Epithelial cell of alveolus of lung (primary cell): ENCODE measurements at places on chromosomes 2 and 18. TPM values are rescaled to one million over a fixed set of nuclear protein-coding genes. Genes with fewer than 3 reads are reported as not detected.

Gene CAPN14
- 0.08 TPM in 1 of 2 replicates, not detected in the other for total RNA-seq

Gene ITGA4
- 7.3 and 58.6 TPM in 2 replicates for total RNA-seq

Gene ZSWIM2
- not detected in 2 replicates for total RNA-seq

Gene GPR75
- 0.52 and 2.1 TPM in 2 replicates for total RNA-seq

Gene CCDC141
- total RNA-seq = 0.08 TPM in 1 of 2 replicates, not detected in the other

Gene ASB18
- total RNA-seq = not detected in 2 replicates

Gene PREPL
- total RNA-seq = 17.2 and 31.8 TPM in 2 replicates

Gene TRABD2A
- 5.3 and 16.3 TPM in 2 replicates for total RNA-seq

Gene FAM117B
- 2.6 and 5.9 TPM in 2 replicates for total RNA-seq

Gene C2orf81
- total RNA-seq = 0.72 and 2.1 TPM in 2 replicates

Gene GALM
- 6.1 and 7.4 TPM in 2 replicates for total RNA-seq

Gene CFAP65
- not detected in 2 replicates for total RNA-seq

Gene SFTPB
- total RNA-seq = 1.9 TPM in 1 of 2 replicates, not detected in the other

Gene RASGRP3
- total RNA-seq = 0.56 and 1.9 TPM in 2 replicates

Gene ADAM17
- total RNA-seq = 24.3 and 32.7 TPM in 2 replicates

Gene ABCG8
- total RNA-seq = not detected in 2 replicates

Gene ATP6V1B1
- total RNA-seq = 0.40 and 4.1 TPM in 2 replicates

Gene MEP1B
- total RNA-seq = not detected in 2 replicates

Gene TDRD15
- not detected in 2 replicates for total RNA-seq

Gene SERPINB3
- total RNA-seq = under 0.01 TPM in 1 of 2 replicates, not detected in the other

Gene KRTCAP3
- total RNA-seq = 2.7 TPM in 1 of 2 replicates, not detected in the other

Gene DAPL1
- not detected in 2 replicates for total RNA-seq

Gene C2orf80
- not detected in 2 replicates for total RNA-seq

Gene GATA6
- total RNA-seq = 27.4 and 38.5 TPM in 2 replicates

Gene LONRF2
- total RNA-seq = 0.13 TPM in 1 of 2 replicates, not detected in the other

Gene MROH2A
- not detected in 2 replicates for total RNA-seq

Gene KCNK3
- total RNA-seq = 3.9 TPM in 1 of 2 replicates, not detected in the other

Gene RAB31
- 18.9 and 47.7 TPM in 2 replicates for total RNA-seq

Gene RAPGEF4
- total RNA-seq = 0.13 and 2.1 TPM in 2 replicates

Gene PTH2R
- not detected in 2 replicates for total RNA-seq

Gene IL1RL2
- total RNA-seq = 0.52 and 0.88 TPM in 2 replicates

Gene VWC2L
- total RNA-seq = not detected in 2 replicates

Gene FOXI3
- total RNA-seq = not detected in 2 replicates

Gene IL36A
- not detected in 2 replicates for total RNA-seq

Gene CFAP53
- 0.39 and 0.64 TPM in 2 replicates for total RNA-seq

Gene ABHD1
- total RNA-seq = not detected in 2 replicates

Gene ATIC
- 54.9 and 57.2 TPM in 2 replicates for total RNA-seq

Gene UGT1A8
- total RNA-seq = not detected in 2 replicates

Gene IL36RN
- not detected in 2 replicates for total RNA-seq

Gene SLC11A1
- total RNA-seq = 0.13 TPM in 1 of 2 replicates, not detected in the other

Gene UGT1A4
- not detected in 2 replicates for total RNA-seq

Gene ATP6V1C2
- total RNA-seq = not detected in 2 replicates

Gene MOGAT1
- total RNA-seq = not detected in 2 replicates

Gene TTN
- under 0.01 and 2.4 TPM in 2 replicates for total RNA-seq

Gene UPP2
- total RNA-seq = not detected in 2 replicates

Gene SLC4A5
- total RNA-seq = under 0.01 and 0.48 TPM in 2 replicates

Gene KCNJ13
- total RNA-seq = not detected in 2 replicates

Gene NT5DC4
- not detected in 2 replicates for total RNA-seq

Gene ALS2
- 12.6 and 13.6 TPM in 2 replicates for total RNA-seq
